A375 (cell line): ENCODE measurements at places on chromosomes 2 and 18. TPM values are rescaled to one million over a fixed set of nuclear protein-coding genes. Genes with fewer than 3 reads are reported as not detected.

Gene DSC1
- total RNA-seq: not detected in 2 replicates

Gene TWIST2
- total RNA-seq: 13.7 and 15.9 TPM in 2 replicates

Gene FOXI3
- 0.08 TPM in 1 of 2 replicates, not detected in the other for total RNA-seq

Gene ALPI
- not detected in 2 replicates for total RNA-seq

Gene GRHL1
- 0.30 and 0.56 TPM in 2 replicates for total RNA-seq

Gene FSIP2
- 0.11 and 0.58 TPM in 2 replicates for total RNA-seq
